ENCODE measurements at places on chromosomes 2 and 18. TPM values are rescaled to one million over a fixed set of nuclear protein-coding genes. Genes with fewer than 3 reads are reported as not detected.

GRCh38 chr2:72129681-72130340 lies 17.9 kb downstream of the CYP26B1 start:
- DNase-seq = no peak

DNA sequence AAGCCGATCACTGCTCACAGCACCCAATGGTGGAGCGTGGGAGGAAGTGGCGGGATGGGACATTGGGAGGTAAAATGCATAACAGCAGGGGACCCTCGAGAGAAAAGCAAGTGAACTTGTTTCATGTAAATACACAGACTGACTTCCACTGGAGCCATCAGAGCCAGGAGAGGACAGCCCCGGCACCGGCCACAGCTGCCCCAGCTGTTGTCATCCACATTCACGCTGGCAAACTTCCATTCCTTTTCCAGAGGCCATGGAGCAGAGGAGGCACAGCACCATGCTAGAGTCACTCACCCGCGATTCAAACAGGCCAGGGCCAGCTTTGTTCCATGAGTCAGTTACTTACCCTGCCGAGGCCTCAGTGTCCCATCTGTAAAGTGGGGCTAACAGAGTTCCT lies 610.9 kb upstream of the SALL3 start:
- no peak for DNase-seq

DNA sequence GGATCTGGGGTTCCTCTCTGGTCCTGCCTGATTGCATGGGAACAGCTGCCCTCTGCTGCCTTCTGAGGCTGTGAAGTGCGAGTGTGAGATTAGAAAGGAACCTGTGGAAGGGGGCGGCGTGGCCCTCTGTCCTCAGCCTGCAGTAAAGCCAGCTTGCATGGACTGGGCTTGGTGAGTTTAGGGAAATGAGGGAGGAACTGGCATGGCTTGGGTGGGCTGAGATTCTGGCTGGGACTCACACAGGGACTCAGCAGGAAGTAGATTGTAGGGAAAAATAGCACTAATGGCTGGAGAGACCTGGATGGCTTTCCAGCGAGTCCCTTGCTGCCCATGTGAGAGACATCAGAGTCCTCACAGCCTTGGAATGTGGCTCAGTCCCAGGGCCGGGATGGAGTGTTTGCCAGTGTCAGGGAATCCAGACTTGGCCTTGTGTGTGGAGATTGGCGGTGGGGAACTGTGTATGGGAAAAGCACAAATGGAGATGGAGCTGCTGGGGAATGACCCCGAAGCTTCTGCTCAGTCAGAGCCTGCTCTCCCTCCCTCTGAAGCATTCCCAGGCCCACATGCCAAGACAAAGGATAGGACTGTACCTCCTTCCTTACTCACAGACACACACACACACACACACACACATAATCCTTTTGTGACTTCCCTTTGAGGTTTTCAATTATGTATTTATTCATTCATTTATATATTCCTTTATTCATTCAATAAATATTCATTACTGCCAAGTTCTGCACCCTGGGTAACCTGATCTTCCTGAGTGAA lies 115.4 kb downstream of the ACAA2 start:
- peak; percentile 49 for DNase-seq

Gene COL4A3
- 33.6 TPM for total RNA-seq

Gene CYP26B1
- 2.5 TPM for total RNA-seq

Gene ZSWIM2
- total RNA-seq = not detected

Gene NTSR2
- not detected for total RNA-seq

Gene RESP18
- not detected for total RNA-seq

All from lower lobe of right lung (tissue), 2 donors.